ENCODE measurements at places on chromosomes 1 and 21.

DNA sequence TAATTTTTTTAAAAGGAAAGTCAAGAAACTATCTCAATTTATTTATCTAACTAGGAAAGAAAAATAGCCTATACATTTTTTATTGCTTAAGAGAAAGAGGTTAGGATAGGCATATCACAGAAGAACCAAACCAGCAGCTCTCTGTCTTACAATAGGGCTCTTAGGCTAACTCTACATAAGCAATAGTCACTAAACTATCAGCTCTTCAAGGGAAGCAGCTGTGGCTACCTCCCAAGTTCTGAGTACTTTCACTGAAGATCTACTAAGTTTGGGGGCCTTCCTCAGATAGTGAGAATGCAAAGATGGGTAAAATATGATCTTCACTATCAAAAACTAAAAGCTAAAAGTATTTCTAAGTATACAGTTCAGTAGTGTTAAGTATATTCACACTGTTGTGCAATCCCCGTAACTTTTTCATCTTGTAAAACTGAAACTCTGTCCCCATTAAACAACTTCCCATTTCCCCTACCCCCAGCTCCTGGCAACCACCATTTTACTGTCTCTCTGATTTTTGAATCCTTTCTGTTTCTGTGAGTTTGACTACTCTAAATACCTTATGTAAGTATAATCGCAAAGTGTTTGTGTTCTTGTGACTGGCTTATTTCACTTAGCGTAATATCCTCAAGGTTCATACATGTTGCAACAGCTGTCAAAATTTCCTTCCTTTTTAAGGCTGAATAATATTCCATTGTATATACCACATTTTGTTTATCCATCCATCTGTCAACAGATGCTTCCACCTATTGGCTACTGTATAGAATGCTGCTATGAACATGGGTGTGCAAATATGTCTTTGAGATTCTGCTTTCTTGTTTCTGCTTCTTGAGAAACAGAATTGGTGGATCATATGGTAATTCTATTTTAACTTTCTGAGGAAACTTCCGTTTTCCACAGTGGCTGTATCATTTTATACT lies 73.3 kb downstream of the ACBD6 start:
- DNase-seq: no peak

- DNase-seq: no peak
Observed at GRCh38 chr1:243587823-243588560, 262.1 kb downstream of the AKT3 start.

GRCh38 chr21:45256912-45257672 lies 30.6 kb downstream of the POFUT2 start:
- no peak for DNase-seq

GRCh38 chr1:119703666-119704450 lies 7.9 kb upstream of the PHGDH start:
- no peak for DNase-seq

DNA sequence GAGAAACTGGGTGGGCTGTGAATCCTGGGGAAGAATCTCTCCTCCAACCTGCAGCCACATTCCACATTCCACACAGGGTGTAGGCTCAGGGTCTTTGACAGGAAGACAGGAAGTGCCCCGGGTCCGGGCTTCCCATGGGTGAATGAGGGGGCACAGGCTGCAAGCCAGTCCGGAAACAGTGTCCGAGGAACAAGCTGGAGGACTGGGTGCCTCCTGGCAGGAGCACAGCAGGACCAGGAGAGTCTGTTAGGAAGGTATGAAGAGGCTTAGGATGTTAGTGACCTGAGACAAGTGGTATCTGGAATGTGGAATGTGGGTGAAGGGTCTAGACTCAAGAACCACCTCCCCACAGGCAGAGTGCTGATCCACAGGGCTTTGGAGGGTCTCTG lies 121.0 kb upstream of the CD34 start:
- DNase-seq: no peak

GRCh38 chr1:8424539-8425116 lies 106.7 kb downstream of the SLC45A1 start:
- no peak for DNase-seq

- no peak for DNase-seq
Observed at GRCh38 chr1:116954440-116954839, 44.7 kb downstream of the PTGFRN start.

GRCh38 chr1:27109103-27109822 lies 45.7 kb downstream of the SLC9A1 start:
- DNase-seq: no peak

DNA sequence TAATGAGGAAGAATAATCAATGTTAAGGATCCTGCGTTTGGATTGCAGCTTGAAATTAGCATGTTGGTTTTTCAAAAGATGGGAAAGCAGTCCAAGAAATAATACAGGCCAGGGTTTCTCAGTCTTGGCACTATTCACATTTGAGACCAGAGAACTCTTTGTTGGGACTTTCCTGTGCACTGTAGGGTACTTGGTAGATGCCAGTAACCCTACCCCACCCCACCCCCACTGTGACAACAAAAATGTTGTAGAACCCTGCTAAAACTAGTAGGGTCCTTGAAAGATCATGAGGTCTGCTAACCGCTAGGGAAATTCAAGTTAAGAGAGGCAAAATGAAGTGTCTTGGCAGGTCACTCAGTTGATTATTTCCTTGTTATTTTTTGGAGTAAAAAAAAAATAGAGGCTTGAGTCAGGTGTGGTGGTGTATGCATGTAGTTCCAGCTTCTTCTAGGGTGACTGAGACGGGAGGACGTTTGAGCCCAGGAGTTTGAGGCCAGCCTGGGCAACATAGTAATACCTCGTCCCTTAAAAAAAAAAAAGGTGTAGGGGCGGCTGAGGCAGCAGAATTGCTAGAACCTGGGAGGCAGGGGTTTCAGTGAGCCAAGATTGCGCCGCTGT lies 53.3 kb downstream of the SPEN start:
- DNase-seq: no peak

- DNase-seq: peak; percentile 97
Observed at GRCh38 chr1:171292799-171293198, 21.2 kb upstream of the FMO4 start.

DNA sequence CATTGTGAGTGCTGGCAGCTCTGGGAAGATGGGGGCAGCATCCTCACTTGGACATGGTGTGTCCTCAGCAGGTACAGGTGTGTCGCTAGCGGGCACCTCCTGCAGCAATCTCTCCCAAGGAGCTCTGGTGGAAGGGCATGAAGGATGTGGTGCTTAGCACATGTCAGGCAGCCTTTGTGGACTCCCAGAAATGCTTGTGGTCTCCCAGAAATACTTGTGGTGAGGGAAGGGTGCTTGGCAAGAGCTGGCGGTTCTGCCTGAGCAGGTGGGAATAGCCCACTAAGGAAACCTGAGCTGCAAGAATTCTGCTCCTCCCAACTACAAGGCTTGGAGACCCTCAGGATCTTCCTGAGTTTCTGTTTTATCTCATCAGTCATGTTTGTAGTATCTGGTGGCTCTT lies 371.6 kb downstream of the PRDM2 start:
- DNase-seq: no peak

GRCh38 chr1:117735045-117735992 lies 129.5 kb downstream of the TENT5C start:
- DNase-seq: no peak

DNA sequence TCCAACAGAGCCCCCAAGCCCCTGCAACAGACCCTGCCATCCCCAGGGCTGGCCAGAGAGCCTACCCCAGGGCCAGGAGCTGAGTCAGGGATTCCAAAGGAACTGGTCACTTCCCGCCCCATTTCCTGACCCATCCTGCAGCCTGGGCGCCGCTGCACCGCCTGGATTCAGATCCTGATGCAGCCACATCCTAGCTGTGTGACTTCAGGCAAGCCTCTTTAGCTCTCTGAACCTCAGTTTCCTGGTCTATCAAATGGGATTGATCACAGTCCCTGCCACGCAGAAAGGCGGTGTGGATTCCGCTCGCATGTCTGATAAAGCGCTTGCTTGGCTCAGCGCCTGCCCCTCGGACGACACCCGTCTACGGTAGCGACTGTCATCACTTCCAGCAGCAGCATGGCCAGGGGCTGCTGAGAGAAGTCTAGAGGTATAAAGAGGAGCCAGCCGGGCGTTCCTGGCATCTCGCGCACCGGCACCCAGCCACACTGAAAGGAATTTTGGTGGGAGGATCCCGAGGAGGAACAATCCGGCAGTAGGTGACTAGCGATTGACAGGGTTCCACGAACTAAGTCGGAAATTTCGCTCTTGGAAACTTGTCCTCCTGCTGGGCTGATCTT lies 10.1 kb downstream of the EPHA2 start:
- peak; percentile 74 for DNase-seq

DNA sequence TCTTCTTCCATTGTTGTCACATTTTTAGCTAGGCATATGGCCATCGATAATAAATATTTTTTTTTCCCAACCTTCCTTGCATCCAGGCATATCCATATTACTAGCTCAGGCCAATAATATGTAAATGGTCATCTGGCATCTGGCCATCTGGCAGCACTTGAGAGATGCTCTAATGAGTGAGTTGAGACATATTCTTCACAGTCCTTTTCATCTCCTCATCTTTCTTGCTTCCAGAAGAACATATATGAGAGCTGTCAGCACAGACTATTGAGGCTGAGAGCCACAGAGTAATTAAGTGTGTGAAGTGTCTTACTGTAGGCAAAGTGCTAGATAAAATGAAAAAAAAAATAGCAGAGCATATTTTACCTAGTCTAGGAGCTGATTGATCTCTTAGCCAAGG lies 628.4 kb upstream of the TMPRSS15 start:
- DNase-seq: no peak

- DNase-seq: no peak
Observed at GRCh38 chr1:203085528-203086406, at the start of gene MYOG. Gene MYOG, minus strand, starts transcription at chr1:203086012. Its CDS starts 51 bp downstream, at chr1:203085961.

DNA sequence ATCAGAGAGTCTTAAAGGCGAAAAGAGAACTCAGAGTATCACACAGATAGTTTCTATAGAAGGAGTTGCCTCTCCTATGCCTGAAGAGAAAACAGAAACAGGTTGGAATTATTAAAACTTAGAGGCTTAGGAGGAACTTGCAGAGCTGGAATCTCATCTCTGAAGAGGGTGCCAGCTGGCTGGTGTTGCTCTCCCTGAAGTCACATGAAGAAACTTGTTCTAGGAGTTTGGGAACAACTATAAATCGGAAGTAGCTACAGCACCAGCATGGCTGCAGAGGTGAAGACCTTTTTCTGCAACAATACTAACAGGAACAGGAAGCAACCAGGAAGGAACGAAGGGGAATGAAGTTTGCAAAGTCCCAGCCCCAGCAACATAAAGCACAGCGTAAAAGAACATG lies 35.8 kb downstream of the FMO3 start:
- no peak for DNase-seq

Data from HFF-Myc (cell line).